ENCODE measurements at places on chromosomes 11 and 22. TPM values are rescaled to one million over a fixed set of nuclear protein-coding genes. Genes with fewer than 3 reads are reported as not detected.

GRCh38 chr11:27087432-27087831 lies 46.8 kb downstream of the BBOX1 start:
- no peak for DNase-seq

Gene PIH1D2
- polyA plus RNA-seq = 11.0 TPM

DNA sequence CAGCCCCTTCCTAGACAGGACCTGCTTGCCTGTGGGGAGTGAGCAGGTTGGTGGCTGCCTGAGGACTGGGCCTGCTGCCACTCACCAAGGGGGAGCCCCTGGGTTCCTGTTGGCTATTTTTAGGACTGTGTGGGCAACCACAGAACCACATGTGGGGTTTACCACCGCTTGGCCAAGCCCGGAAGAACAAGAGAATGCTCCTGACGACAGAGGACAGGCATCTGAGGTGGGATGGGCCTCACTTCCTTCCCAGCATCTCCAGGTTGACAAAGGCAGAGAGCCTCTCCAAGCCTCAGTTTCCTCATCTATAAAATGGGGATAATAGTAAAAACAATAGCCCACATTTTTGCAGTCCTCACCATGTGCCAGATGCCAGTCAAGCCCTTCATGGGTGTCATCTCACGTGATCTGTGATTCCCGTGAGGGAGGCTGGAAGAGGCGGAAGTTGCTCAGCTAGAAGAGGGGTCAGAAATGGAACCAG lies 43.6 kb downstream of the LRRC32 start:
- no peak for DNase-seq

GRCh38 chr11:32849761-32850160 lies 20.0 kb downstream of the PRRG4 start:
- DNase-seq = no peak

Gene ART1
- polyA plus RNA-seq = not detected

Gene UCP3
- polyA plus RNA-seq = 1.7 TPM

DNA sequence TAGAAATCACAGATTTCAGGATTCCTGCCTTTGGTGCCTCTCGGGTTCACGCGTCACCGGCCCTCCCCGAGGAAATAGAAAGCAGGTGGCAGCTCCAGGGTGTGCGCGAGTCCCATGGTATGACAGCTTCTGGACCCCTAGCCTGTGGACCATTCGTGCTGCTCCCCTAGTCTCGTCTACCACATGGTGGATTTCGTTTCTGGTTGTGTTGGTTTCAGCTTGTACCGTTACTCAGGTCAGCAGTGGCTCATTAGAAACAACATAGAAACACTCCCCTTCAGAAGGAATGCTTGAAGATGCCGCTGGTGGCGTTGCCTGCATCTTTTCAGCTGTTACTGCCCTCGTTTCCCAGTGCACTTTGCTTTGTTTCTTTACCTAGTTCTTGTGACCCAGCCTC lies 700 bp downstream of the TTC17 start:
- peak; percentile 15 for DNase-seq

- no peak for DNase-seq
Observed at GRCh38 chr22:45843986-45844385, 133.0 kb downstream of the WNT7B start.

Gene HBB
- 178 TPM for polyA plus RNA-seq

DNA sequence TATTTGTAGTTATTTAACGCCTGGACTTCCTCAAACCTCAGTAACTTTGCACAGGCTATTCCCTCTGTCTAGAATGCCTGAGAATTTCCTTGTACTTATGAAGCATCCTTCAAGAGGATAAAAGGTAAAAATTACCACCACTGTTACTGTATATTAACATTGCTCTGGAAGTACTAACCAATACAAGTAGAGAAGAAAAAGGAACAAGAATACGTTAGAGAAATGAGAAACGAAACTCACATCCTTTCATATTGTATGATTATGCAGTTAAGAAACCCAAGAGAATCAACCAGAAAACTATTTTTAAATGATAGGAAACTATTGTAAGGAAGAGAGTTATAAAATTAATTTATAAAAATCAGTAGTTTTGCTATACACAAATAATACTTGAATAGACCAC lies 48.2 kb upstream of the OR5P2 start:
- no peak for DNase-seq

DNA sequence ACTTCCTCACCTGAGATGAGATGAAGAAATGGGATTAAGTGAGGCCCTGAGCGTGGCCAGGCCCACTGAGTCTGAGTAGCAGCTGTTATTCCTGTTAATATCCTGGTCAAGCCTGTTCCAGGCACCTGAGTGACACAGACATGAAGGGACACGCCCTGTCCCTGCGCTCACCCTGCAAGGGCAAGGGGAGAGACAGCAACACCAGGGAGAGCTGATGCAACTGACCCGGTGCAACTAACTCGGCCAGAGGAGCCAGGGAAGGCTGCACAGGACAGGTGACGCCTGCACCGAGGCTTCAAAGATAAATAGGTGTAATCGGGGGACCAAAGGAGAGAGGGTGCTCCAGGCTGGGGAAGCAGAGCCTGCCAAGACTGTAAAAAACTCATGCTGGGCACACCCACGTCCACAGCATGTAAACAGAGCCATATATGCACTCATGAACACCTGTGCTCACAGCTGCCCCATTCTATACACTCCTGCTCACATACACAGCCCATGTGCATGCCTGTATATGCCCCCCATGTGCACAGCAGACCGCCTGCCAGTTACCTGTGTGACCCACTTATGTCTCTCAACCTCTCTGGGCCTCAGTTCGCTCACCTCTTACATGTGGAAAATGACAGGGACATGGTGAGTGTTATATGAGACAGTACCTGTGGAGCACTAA lies 22.8 kb upstream of the GCAT start:
- DNase-seq = no peak

- DNase-seq = no peak
Observed at GRCh38 chr11:35363246-35363801, 56.0 kb downstream of the SLC1A2 start.

DNA sequence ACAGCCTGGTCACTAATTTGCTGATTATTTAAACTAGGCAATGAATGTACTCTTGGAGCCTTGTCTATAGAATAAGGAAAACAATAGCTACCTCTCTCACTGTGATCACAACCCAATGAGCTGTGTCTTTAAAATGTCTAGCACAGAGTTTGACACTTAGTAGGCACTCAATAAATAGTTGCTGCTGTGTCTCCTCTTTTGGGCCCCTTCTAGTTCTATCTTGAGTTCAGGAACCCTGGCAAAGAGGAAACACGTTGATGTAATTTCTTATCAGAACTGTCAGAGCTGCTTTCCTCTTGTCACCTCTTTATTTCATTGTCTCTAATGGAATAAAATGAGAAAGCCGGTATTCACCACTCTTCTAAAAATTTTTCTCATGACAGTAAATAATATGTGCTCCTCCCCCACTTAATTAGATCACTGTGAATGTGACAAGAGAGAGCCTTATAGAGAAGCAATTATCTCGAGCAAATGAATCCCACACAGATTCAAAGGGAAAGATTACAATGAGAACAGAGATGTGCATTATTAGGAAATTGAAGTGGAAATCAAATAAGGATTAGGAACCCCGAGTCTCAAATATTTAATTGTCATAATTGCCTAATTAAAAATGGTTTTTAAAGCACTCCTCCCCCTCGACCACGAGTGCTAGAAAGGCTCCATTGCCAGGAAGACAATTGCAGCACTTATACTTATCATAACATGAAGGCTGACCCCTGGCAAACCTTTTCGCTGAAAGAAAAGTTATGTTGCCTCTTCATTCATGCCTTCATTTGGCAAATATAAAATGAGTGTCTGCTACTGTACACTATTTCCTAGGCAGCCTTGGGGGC lies 175.0 kb upstream of the BDNF start:
- no peak for DNase-seq

GRCh38 chr11:61955422-61956135 lies 5.4 kb downstream of the BEST1 start:
- DNase-seq = no peak

DNA sequence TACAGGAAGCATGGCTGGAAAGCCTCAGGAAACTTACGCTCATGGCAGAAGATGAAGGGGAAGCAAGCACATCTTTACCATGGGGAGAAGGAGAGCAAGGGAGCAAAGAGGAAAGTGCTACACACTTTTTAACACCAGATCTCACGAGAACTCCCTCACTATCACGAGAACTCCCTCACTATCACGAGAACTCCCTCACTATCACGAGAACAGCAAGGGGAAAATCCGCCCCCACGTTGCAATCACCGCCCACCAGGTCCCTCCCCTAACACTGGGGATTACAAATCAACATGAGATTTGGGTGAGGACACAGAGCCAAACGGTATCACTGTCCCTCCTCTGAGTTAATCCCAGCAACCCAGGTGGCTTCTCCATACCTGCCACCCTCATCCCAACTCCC lies 84.5 kb downstream of the MN1 start:
- no peak for DNase-seq

DNA sequence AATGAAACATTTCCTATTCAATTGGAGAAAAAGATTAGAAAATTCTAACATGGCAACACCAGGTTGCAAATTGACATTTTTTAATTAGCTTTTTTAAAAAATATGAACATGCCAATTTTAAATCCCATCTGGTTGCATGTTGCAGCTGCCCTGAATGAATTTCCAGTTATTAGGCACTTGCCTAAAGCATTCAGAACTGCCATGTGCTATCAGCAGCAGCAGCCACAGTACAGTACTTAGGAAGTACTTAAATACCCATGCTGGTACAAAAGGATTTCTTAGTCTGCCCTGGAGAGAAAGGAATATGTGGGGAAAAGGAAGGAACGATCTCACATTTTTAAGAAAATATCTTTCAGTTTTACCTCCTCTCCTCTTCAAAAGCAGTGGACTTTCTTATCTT lies 46.2 kb downstream of the FAM168A start:
- DNase-seq = no peak

Gene SPTBN2
- polyA plus RNA-seq = 56.0 TPM

Gene EFCAB6
- polyA plus RNA-seq = 6.0 TPM

Gene CLCF1
- polyA plus RNA-seq = 9.2 TPM

Gene CDCA5
- polyA plus RNA-seq = 22.2 TPM

DNA sequence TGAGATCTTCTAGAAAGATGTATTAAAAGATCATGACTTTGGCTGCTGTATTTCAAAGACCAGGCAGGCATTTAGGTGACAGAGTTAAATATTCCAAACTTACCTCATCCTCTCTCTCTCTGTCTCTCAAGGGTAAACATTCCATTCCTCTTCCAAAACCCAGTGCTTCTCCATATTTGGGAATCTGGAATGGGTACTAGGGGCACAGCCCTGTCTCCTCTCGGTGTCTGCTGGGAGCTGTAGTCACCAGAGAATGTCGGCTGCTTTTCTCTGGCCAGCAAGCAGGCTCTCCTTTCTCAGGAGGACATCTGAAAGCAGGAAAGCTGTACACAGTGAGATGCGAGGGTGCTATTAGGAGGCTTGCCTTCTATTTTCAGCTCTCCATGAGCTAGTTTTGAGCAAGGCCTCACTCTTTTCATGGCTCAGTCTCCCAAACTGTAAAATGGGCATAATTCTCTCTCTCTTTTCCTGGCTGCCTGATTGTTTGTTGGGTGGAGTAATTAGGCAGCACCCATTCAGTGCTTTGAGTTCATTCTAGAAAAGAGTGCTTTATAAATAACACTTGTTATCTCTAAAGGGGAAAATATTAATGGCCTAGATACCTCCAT lies 9.3 kb upstream of the PEX26 start:
- DNase-seq = no peak

Gene TBX10
- 0.22 TPM for polyA plus RNA-seq

- no peak for DNase-seq
Observed at GRCh38 chr11:128388206-128388815, 199.0 kb downstream of the ETS1 start.

DNA sequence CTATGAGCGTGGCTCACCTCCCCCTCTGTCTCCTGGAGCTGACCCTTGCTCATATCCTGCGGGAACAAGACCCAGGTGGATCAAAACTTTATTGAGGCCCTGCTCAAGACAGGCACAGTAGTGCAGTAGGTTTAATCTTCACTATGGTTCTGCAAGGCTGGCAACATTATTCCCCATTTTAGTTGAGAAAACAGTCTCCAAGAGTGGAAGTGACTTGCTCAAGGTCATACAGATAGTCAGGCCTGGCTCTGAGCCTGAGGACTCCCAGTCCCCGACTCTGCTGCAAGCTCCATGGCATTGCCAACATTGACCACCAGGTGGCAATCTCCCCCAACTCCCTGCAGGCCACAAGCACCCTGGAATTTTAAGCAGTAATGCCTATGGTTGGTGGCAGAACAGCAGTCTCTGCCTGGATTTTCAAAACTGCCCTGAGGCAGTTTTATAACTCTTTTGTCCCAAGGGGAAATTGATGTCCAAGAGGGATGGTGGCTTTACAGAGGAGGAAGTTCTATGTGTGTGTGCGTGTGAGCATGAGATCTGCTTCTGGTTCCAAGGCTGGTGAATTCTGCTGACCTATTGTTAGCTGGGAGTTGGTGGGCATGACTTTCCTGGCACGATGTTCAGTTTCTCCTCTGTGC lies 34.1 kb downstream of the NEU3 start:
- DNase-seq = peak; percentile 32

Gene ARHGAP8
- 63.6 TPM for polyA plus RNA-seq

DNA sequence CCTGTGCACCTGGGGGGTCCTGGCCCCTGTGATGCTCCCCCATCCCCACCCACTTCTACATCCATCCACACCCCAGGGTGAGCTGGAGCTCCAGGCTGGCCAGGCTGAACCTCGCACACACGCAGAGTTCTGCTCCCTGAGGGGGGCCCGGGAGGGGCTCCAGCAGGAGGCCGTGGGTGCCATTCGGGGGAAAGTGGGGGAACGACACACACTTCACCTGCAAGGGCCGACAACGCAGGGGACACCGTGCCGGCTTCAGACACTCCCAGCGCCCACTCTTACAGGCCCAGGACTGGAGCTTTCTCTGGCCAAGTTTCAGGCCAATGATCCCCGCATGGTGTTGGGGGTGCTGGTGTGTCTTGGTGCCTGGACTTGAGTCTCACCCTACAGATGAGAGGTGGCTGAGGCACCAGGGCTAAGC lies 20.0 kb upstream of the TALDO1 start:
- DNase-seq = no peak

Gene NXPE4
- not detected for polyA plus RNA-seq

Gene PDE2A
- polyA plus RNA-seq = 16.5 TPM
